ENCODE measurements at places on chromosomes 3 and 15.

DNA sequence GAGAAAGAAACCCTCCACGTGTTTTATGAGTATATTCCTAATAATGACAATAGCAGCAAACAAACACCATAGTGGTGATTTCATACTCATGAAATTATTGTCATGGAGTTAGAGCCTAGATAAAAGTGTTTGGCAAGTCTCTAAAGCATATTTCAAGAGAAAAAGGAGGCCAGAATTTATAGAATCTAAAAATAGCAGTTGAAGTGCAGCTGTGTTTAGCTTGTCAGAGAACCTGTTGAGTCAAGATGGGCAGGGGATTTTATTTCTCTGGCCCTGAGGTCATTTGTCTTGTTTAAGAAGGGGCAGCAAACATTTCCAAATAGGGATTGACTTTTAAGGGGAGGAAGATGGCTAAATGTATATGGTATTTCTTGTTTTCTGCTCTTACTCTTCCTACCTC lies 279.6 kb upstream of the CTDSPL start:
- DNase-seq = no peak

DNA sequence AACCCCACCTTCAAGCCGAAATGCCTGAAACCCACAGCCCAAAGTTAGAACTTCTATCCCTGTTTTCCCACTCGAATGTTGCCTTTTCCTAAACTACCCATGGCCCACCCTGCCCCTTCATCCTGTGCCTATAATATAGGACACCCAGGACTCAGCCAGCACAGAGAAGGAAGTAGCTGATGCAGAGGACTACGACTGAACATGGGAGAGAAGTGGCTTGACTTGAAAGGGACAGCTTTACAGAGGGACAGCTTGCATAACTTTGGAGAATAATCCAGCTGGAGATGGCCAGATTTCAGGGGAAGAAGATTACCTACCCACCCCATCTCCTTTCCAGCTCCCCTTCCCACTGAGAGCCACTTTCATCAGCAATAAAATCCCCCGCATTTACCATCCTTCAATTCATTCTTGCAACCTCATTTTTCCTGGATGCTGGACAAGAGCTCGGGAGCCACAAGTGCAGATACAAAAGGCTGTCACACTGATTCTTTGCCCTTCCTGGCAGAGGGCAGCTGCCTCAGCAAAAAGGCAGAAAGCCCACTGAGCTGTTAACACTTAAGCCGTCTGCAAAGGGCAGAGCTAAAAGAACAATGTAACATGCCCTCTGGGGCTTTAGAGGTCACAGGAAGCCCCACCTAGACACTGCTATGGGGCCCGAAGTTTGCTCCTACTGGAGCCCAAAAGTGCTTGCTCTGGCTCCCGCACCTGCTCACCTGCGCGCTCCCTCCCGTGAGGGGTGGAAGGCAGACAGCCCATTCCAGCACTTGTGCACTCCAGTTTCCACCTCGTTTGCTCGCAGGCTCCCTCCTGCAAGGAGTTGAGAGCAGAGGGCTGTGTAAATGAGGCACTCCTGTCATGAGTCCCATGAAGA lies 224.0 kb downstream of the TBC1D5 start:
- no peak for DNase-seq

DNA sequence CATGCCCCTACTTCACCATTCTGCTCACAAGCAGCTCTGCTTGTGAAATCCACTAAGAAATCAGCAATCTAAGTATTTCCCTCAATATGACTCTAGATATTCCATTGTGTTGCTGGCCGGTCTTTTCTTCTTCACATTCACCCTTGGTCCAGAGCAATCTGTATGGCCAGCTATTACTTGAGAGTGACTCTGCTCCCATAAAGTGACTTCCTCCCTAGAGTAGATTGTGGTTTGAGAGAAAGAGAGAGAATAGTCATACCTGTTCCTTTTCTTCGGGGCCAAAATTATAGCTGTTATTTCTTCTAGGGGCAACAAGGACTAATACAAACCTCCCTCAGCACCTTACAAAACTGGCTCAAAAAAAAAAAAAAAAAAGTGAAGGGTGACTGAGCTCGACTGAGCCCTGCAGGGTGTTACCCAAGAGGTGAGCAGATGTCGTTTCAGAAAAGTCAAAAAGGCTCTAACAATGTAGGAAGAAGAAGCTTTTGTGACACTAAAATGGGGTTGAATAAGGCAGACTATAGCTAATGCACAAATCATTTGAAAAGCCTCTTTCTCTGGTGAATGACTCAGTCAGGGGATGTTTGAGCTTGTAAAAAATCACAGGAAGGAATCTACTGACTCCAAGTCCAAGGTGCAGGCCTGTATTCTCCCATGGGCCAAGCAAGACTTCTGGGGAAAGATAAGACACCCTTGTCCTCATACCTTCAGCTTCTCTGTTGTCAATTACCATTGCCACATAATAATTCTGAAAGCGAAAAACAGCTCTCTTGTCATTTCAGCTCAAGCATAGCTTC lies 161.0 kb upstream of the SLC24A5 start:
- no peak for DNase-seq

DNA sequence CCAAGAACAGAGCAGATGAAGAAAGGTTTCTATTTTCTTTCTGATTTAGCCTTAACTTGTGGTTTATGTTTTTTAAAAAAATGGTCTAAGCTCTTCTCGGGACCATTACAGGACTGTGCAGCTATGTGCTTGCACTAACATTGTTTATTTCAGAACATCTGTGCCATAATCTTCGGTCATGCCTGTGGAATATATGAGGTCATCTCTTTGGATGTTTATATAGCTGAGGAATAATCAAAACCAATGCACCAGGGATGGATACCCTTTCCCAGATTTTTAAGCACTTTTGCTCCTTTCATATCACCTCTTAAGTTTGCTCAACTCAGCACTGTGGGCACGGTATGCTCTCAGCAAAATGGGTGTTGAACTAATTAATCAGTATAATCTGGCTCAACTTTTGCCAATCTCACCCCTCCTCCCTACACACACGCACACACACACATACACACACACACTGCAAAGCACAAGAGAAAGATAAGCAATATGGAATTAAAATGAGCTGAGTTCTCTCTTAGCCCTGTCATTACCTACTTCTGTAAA lies 268.5 kb upstream of the TMC3 start:
- DNase-seq = no peak

DNA sequence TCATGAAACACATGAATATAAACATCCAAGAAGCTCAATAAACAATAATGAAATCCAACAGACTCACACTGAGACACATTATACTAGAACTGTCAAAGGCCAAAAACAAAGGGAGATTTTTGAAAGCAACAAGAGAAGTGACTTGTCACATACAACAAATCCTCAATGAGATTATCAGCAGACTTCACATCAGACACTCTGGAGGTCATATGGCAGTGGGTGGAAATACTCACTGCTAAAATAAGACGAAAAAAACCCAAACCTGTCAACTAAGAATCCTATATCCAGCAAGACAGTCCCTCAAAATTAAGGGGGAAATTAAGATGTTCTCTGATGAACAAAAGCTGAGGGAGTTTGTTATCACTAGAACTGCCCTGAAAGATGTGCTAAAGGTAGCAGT lies 125.4 kb upstream of the MELTF start:
- no peak for DNase-seq

GRCh38 chr3:123447749-123448517 lies 957 bp downstream of the ADCY5 start:
- no peak for DNase-seq

GRCh38 chr3:182149594-182149993 lies 437.9 kb downstream of the SOX2 start:
- no peak for DNase-seq

DNA sequence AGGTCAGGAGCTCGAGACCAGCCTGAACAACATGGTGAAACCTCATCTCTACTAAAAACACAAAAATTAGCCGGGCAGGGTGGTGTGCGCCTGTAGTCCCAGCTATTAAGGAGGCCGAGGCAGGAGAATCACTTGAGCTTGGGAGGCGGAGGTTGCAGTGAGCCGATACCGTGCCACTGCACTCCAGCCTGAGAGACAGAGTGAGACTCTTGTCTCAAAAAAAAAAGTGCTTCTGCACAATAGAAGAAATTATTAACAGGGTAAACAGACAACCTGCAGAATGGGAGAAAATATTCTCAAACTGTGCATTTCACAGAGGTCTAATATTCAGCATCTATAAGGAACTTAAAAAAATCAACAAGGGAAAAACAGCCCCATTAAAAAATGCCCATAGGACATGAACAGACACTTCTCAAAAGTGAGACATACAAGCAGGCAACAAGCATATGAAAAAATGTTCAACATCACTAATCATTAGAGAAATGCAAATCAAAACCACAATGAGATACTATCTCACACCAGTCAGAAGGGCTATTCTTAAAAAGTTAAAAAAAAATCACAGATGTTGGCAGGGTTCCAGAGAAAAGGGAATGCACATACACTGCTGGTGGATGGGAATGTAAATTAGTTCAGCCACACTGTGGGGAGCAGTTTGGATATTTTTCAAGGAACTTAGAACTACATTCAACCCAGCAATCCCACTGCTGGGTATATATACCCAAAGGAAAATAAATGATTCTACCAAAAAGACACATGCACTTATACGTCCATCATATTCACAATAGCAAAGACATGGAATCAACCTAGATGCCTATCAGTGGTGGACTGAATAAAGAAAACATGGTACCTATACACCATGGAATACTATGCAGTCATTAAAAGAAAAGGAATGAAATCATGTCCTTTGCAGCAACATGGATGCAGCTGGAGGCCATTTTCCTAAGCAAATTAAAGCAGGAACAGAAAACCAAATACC lies 75.5 kb downstream of the MSL2 start:
- DNase-seq = no peak
